Omental fat pad (tissue), 4 donors: ENCODE measurements at places on chromosomes 5 and 9. TPM values are rescaled to one million over a fixed set of nuclear protein-coding genes. Genes with fewer than 3 reads are reported as not detected.

MELK gene
- not detected for total RNA-seq

EQTN gene
- not detected for total RNA-seq

GRCh38 chr5:168215646-168216045, 75.8 kb upstream of the WWC1 start:
- no peak for DNase-seq

DNAJA1 gene
- total RNA-seq = 114 TPM

DNA sequence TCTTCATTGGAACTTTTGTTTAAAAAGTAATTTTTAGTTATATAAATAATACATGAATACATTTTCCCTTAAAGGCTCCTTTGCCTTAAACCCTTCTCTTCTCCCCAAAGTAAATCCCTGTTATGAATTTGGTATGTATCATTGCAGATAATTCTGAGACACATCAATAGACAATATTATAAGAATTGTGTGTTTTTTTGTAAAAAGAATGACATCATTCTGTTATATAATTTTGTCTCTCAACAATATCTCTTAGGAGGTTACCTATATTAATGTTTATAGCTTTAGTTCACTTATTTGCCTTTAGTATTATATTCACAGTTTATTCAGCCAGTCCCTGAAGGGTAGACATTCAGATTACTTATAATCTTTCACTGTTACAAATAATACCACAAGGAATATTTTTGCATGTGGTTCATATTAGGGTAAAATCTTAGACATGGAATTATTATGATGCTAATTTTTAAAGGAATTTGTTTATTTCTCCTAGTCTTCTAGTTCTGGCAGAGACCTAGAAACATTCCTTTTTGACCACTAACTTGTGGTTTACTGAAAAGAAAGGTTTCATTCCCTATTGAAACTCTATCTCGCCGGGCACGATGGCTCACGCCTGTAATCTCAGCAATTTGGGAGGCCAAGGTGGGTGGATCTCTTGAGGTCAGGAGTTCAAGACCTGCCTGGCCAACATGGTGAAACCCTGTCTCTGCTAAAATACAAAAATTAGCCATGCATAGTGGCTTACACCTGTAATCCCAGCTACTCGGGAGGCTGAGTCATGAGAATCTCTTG, 105.6 kb downstream of the KCTD16 start:
- no peak for DNase-seq

DNA sequence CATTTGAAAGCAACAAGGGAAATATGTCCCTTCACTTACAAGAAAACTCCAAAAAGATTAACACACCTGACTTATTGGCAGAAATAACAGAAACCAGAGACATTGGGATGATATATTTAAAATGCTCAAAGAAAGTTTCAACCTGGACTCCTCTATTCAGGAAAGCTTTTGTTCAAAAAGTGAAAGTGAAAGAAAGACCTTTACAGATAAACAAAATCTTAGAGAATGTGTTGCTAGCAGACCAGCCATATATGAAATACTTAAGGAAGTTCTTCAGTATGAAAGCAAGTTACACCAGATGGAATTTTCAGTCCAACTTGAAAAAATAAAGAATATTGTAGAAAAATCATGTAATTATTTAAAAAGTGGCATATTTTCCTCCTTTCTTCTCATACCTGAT, 1075.1 kb downstream of the NR2F1-AS1 start:
- no peak for DNase-seq

CRHBP gene
- total RNA-seq = 4.3 TPM

DNA sequence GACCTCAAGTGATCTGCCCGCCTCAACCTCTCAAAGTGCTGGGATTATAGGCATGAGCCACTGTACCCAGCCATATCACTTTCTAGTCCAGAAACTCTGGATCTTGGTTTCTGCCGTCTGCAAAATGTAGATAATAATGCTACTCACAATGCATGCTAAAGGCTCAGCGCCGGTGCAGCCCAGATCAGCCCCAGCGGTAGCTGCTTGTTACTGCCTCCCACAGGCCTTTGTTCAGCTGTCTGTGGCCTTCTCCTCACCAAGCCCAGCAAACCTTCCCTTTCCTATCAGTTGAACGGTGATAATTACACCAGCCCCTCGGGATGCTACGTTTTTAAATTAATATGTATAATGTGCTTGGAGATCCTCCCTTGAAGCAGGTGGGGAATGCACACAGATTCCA, 26.2 kb upstream of the MSX2 start:
- no peak for DNase-seq

RNF20 gene
- 17.1 TPM for total RNA-seq

GRCh38 chr5:60436518-60436917, 263.4 kb downstream of the DEPDC1B start:
- no peak for DNase-seq

TAF1L gene
- total RNA-seq = not detected

GRCh38 chr9:19492775-19493173, 84.0 kb downstream of the ACER2 start:
- DNase-seq = no peak

ELAVL2 gene
- not detected for total RNA-seq

FABP6 gene
- total RNA-seq = not detected

GRCh38 chr5:24646915-24647314, 2.1 kb upstream of the CDH10 start:
- DNase-seq = no peak

- DNase-seq = no peak
Observed at GRCh38 chr5:137203011-137203632, 296.0 kb downstream of the SPOCK1 start.

- DNase-seq = no peak
Observed at GRCh38 chr5:140595538-140596300, 31.1 kb downstream of the SLC35A4 start.

C9orf153 gene
- 0.38 TPM for total RNA-seq

GRCh38 chr9:94259077-94259862, at the start of gene ZNF169:
ZNF169 (plus strand) TSS chr9:94259298; CDS start chr9:94278813, 19,515 bp downstream.
- DNase-seq = peak; percentile 83

STK32A gene
- 0.48 TPM for total RNA-seq

F2RL2 gene
- 0.63 TPM for total RNA-seq

- no peak for DNase-seq
Observed at GRCh38 chr9:2234371-2234893, 219.3 kb downstream of the SMARCA2 start.

DNA sequence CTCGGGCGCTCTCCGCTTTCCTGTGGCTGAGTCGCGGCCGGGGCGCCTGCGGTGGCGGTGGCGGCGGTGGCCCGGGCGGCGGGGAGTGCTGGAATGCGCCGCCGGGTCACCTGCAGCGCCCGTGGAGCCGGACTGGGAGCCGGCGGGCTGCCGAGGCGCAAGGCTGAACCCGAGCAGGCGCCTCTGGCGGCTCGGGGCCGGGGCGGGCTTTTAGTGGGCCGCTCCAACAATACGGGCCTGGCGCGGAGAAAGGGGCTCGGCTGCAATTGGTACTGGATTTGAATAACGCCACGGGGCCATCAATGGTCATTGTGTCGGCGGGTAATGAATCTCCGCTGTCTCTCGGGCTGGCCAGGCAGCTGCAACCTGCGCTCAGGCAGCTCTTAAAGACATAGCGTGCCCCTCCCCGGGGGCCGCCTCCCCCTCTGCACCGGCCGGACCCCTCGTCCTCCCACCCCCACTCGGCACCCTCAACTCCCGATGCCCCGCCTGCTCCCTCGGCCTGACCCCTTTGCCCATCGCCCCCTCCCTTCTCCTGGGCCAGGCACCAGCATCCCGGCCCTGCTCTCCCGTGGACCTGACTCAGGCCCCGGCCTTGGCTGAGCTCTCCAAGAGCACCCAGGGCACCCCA, 22.1 kb downstream of the URM1 start:
- no peak for DNase-seq

GRCh38 chr5:58122157-58122556, 337.7 kb downstream of the PLK2 start:
- DNase-seq = no peak

DNA sequence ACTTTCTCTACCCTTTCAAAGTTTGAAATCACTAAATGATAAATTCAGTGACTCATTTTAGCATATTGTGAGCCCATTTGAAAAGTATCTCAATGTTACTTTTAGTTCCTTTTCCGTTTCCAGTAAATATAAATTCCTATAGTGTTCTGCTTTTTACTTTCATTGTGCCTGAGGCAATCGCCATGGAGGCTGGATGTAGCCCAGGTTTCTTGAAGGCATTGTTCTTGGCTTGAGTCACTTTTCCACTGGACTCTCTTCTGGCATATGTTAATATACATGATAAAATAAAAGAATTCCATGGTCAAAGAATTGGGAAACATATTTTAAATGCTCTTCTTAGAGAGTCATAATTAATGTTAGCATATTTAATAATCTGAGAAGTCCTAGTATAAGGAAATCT, 327.0 kb downstream of the IZUMO3 start:
- no peak for DNase-seq

GRCh38 chr5:114500756-114501155, 138.9 kb downstream of the KCNN2 start:
- no peak for DNase-seq

GRCh38 chr5:149658299-149658698, 71.8 kb upstream of the PPARGC1B start:
- DNase-seq = no peak

- no peak for DNase-seq
Observed at GRCh38 chr5:78611126-78611605, 37.4 kb downstream of the LHFPL2 start.

DNA sequence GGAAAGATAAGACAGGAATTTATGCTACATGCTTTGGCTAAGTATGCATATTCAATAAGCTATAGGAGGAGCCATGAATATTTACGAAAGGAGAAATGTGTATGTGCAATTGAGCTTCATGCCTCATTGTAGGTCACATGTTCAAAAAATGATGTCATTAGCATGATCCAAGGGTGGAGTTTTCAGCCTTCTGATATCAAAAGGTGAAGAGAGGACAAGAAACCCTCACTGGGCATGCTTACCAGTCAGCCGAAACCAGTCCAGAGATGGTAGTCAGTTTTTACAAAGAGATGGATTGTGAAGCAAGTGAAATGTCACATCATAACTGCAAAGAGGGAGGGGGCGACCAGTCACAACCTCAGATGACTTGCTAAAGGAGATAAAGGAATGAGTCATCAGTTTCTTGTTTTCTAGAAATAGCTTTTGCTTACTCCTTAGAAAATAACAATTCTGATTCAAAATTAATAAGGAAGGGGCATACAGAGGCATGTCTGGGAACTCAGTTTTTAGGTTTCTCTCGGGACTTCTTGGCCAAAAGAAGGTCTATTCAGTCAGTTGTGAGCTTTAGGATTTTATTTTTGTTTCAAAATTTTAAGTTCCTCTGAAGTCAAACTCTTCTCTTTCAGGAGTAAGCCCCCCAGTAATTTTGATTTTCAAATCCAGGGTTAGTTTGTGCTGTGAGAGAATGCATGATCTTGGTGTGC, 1067.8 kb upstream of the EDIL3 start:
- DNase-seq = no peak
